ENCODE measurements at places on chromosomes 3 and 15.

GRCh38 chr3:192812743-192813383 lies 85.5 kb upstream of the FGF12 start:
- DNase-seq: no peak

DNA sequence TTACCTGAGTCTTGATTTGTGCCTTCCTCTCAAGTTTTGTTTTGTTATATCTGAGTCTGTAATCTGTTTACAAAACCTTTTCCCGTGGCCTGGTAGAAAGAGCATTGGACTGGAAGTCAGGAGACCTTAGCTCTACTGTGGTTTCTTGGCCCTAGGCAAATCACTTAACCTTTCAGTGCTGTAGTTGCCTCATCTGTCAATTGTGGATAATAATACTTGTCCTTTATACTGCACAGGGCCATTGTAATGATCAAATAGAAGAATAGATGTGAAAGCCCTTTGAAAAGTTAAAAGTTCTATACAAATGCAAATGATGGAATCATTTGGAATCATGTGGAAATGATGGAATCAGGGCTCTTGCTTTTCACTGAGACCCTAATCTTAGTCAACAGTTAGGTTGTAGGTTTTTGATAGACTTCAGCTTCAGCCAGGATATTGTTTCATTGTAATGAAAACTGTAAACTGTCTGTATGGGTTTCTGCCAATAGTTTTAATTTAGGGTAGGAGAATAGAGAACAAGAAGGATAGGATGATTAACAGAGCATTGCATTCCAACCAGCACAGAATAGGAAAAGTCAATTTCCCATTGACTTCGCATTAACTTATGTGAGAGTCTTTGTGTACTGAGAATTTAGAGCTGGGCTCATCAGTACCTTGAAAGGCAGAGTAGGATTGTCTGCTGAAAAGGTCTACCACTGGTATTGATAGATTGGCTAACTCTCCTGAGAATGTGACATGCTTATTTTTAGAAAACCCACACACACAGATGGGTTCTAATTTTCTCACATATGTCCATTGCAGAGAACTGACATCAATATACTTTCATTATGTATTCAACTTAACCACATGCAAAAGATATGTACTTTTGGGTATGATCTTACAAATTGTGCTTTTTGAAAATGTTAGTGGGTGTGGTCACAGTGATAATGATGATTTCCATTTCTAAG lies 21.8 kb downstream of the MAP2K5 start:
- DNase-seq: no peak

DNA sequence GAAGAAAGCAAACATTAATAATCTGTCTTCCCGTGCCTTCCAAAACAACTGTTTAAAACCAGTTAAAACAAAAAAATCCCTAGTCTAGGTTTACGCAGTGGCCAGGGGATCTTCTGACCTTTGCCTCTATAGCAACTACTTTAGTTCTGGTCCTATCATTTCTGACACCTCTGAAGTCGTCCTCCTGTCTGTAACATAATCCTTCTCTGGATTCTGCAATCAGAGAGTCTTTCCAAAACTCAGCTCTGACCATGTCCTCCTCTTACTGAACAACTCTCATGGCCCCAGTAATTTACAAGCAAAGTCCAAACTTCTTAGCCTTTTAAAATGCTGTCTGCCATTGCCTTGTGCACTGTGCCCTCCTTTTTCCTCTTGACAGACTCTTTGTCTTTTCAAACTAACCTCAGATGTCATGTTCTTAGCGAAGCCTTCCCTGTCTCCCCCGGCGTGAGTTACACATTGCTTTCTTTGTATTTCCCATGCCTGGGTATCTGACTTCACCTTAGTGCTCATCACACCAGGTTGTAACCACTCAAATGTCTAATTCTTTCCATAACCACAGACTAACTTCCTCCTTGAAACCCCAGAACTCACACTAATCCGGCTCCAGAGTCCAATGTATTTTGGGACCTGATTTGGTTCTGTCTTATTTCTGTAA lies 105.2 kb upstream of the BNIP2 start:
- no peak for DNase-seq

GRCh38 chr3:177681852-177682251 lies 484.6 kb upstream of the TBL1XR1 start:
- no peak for DNase-seq

GRCh38 chr3:40414270-40414669 lies 27.3 kb downstream of the ENTPD3 start:
- DNase-seq: no peak

GRCh38 chr15:80569656-80570055 lies 125.5 kb upstream of the ABHD17C start:
- DNase-seq: no peak

- DNase-seq: no peak
Observed at GRCh38 chr3:47385007-47385406, 4.2 kb downstream of the PTPN23 start.

DNA sequence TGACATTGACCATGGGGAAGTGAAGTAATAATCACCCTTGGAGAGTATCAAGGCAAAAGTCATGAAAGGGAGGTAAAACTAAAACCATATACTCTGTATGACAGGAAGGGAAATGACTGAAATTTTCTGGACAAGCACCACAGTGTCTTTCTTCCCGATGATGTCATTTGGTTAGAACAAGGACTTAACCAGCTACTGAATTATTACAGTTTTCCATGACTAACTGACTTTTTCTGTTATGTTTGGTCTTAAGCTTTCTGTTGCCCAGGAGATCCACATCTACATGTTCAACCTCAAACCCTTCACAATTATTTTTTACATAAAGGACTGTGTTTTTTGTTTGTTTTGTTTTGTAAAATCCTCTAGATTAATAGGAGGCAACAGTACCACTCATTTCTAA lies 191.9 kb upstream of the IL12A start:
- no peak for DNase-seq

GRCh38 chr3:100602506-100603444 lies 6.6 kb upstream of the ADGRG7 start:
- no peak for DNase-seq

GRCh38 chr3:127822682-127823425 lies 539 bp upstream of the MGLL start:
- DNase-seq: no peak

GRCh38 chr15:69435985-69436384 lies 16.6 kb upstream of the RPLP1 start:
- DNase-seq: no peak

DNA sequence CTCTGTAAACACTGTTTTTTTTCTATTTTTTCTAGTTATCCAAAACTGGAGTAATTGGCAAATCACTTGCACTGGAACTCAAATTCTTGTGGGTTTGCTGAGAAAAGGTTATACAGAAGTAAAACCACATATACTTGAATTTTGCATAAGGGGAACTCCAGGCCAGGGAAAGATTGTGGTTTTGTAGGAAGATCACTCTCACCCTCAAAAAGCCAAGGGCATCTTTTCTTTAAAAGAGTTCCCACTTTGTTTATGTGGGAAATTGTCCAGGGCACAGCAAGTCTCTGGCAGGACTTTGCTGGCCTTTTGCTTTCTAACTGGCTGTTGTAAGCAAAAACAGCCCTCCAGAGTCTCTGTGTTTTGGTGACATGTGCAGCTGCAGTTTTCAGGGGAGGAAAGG lies 340.3 kb upstream of the RBMS3 start:
- DNase-seq: no peak

DNA sequence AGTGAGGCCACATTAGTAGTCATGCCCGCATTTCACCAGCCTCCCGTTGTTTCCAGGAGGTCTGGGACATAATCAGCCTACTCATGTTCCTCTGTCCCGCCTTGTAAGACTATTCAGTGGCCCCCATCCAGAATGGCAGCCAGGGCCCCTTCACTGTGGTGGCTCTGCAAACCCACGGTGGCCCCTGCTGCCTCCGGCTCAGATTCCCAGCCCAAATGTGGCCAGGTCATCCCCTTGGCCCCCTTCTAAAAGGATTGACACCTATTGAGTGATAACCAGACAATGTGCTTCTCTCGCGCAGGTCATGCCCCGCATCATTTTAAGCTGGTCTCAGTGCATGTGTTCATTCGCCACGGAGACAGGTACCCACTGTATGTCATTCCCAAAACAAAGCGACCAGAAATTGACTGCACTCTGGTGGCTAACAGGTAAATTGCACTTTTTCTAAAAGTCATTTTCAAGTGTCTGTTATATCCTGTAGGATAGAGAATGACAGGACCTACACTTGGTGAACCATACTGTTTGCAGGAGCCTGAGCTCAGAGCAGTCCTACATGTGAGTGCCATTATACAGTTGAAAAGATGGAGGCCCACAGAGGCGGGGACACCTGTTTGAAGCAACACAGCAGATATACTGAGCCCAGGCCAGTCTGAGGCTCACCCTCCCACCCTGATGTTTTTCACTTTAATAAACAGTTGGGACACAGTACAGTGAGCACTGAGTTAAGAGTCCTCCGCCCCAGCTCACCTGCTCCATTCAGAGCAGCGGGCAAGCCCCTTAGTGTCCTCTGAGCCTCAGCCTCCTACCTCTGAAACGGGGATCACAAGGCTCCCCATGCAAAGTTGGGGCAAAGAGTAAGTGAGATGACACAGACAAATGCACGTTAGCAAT lies 47.7 kb downstream of the PXYLP1 start:
- no peak for DNase-seq

- no peak for DNase-seq
Observed at GRCh38 chr15:44327578-44327977, 39.1 kb downstream of the GOLM2 start.

DNA sequence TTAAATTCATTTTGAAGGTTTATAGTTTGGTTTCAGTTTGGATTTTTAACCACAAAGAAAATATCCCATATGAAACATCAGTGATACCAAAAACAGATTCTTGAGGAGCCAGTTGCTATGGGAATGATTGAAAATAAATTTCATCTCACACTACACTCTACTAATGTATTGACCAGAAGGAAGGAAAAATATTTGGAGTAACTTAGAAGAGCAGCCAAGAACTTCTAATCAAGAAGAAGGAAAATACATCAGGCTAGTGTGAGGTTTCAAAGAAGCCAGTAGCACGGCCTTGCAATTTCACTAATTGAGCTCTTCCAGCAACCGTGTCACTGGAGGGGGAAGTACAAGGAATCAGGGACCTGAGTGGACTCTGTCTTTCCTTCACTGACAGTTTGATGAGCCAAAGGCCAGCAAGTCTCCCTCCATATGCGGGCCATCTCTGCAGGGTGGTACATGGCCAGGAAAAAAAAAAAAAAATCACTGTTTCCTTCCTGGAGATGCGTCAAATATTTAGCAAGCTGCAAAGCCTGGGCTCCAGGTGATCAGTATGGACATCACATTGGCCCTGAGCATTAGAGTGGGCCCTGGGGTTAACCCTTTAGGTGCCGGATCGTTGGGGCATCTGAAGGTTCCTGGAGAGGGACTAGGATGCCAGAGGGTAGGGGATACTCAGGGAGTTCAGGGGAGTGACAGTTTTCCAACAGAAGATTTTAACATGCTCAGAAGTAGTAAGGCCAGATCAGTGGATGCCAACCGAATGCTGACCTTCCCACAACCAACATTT lies 37.1 kb downstream of the SLC12A8 start:
- DNase-seq: no peak

GRCh38 chr3:84108442-84108971 lies 850.3 kb upstream of the CADM2 start:
- no peak for DNase-seq

GRCh38 chr15:95561463-95561862 lies 769.0 kb upstream of the NR2F2 start:
- no peak for DNase-seq

- no peak for DNase-seq
Observed at GRCh38 chr3:115659253-115660220, 36.2 kb downstream of the GAP43 start.

DNA sequence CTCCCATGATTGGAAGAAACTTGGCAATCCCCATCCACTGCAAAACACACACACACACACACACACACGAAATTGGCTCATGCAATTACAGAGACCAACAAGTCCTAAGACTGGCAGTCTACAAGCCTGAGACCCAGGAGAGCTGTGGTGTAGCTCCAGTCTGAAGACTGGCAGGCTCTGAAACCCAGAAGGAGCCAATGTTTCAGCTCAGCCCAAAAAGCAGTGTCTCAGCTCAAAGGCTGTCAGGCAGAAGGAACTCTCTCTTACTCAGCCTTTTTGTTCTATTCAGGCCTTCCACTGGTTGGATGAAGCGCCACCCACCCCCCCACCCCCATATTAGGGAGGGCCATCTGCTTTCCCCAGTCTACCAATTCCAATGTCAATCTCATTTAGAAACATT lies 32.1 kb downstream of the MESD start:
- no peak for DNase-seq

DNA sequence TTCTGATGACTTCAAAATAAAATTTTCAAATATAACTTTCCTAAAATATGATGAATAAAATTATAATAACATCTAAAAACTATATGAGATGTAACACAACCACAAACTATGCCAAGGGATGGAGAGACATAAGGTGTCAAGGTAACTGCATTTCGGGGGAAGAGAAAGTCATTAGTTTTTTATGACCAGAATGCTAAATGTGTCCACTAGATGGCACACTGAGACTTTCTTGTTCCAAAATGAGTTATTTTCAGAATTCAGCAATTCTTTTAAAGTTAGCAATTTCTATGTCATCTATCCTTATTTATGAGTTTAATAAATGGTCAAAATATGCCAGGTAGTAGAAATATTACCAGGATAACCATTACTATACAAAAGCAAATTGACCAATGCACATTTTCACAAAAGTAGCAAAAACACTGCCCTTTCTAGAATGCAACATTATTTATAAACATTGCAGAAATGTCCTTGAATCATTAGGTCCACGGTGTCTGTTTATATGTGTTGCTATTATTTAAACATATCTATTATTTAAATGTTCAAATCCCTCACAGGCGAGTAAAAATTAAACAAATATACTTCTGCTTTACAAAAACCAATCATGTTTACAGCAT lies 374.2 kb downstream of the PLCL2 start:
- DNase-seq: no peak

DNA sequence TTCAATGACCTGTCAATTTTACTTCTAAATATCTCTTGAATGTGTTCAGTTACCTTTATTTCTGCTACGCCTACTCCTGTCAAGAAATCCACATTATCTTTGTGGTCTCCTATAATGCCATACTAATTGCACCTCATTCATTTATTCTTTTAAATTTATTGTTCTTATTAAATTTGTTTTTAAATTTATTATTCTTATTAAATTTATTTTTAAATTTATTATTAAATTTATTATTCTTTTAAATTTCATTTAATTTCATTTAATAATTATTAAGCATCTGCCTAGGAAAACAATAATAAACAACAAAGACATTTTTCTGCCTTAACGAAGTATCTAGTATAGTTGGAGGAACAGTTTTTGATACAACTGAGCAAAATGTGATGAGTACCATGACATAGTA lies 211.7 kb downstream of the ZPLD1 start:
- DNase-seq: no peak

DNA sequence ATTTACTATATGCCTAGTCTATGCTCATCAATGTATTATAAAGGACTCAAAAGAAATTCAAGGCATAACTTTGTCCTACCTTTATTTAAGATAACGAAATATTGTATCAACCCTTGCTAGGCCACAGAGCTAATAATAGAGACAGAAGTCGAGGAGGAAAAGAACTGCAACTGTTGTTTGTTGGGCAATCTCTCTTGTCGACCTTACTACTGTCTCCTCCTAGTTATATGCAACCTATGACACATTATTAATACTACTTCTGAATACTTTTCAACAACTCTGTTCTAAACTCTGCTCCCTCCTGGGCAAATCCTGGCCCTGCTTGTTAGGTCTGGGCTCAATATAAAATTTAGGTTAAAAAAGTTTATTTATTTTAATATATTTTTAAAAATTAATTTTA lies 24.6 kb downstream of the SPPL2A start:
- DNase-seq: no peak

- DNase-seq: no peak
Observed at GRCh38 chr3:114856835-114857234, 290.3 kb downstream of the ZBTB20 start.

All from stimulated activated CD8-positive, alpha-beta memory T cell treated with anti-CD3 and anti-CD28 coated beads, Interleukin-15, amount 100 ng/mL, for 48 hours (primary cell).